Activated CD4-positive, alpha-beta memory T cell treated with anti-CD3 and anti-CD28 coated beads for 36 hours (primary cell): ENCODE measurements at places on chromosomes 3 and 15.

DNA sequence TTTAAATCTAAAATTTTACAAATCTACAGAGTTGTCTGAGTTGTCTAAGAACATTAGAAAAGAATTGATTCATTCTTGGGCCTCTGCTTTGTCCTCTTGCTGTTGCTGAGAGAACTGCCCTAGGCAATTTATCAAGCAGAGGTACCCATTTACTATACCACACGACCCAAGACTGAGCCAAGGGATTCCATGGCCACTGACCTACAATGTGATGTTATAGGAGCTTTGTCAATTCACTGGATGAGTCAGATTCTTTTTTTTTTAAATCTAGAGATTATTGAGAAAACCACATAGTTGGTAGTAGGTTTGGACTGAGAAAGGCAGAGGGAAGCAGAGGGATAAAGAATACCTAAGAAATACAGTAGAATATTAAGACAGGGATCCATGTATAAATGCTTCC lies 55.3 kb downstream of the TRAT1 start:
- DNase-seq = no peak

DNA sequence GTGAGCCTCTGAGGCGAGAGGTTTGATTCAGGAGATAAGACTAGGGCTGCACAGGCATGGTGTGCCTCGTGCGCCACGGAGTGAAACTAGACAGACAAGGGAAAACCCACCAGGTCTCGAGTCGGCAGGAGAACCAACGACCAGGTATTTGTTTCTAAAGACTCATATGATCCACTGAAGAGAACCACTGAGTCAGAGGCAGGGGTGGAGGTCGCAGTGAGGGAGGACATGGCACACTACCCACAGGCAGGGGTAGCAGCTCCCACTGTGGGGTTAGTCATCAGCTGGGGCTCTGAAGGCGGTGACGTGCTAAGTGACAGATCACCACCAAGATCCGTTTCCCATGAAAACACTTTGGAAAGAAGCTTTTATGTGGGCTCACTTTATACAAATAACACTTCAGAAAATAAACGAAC lies 45.7 kb downstream of the CHSY1 start:
- peak; percentile 93 for DNase-seq

GRCh38 chr15:101724675-101725005 lies 367 bp upstream of the TARS3 start:
- no peak for DNase-seq

DNA sequence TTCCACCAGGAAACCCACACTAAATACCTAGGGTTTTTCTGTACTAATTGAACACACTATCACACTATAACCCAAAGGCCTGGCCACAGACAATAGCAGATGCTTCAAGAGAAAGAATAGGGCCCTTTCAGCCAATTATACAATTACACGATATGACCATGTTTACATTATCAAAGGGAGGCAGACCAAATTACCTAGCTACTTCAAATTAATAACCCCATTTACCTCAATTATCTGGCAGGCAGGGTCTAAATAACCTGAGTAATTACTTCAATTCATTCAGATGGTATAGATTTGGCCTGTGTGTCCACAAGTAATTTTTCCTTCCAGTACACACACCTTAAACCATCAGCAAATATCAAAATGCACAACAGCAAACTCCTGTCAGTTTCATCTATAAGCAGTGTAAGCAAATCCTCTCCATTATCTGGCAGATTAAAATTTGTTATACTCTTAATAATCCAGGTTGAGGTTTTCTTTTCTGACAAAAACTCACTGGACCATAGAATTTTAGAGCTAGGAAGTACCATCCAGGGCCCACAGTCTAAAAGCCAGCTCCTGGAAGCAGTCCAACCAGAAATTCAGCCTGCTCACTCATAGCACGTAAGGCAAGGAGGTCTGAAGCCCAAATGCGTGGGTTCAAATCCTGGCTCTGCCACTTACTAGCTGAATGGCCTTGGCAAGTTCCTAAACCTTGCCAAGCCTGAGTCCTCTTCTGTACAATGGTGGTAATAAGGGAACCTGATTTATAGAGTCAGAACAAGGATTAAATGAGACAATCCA lies 51.8 kb downstream of the RFTN1 start:
- no peak for DNase-seq

DNA sequence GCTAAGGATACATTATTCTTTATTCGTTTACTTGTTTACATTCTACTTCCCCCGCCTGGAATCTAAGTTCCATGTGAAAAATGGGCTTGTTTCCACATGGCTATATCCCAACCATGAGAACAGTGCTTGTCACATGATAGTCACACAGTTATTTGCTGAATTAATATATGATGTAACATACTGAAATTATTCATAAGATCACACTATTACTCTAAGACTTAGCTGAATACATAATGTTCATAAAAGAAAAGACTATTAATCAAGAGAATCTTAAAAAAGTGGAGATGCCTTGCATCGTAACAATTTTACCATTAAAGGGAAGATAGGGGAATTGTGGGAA lies 6.5 kb downstream of the PBRM1 start:
- no peak for DNase-seq
